ENCODE measurements at places on chromosomes 16 and 17.

DNA sequence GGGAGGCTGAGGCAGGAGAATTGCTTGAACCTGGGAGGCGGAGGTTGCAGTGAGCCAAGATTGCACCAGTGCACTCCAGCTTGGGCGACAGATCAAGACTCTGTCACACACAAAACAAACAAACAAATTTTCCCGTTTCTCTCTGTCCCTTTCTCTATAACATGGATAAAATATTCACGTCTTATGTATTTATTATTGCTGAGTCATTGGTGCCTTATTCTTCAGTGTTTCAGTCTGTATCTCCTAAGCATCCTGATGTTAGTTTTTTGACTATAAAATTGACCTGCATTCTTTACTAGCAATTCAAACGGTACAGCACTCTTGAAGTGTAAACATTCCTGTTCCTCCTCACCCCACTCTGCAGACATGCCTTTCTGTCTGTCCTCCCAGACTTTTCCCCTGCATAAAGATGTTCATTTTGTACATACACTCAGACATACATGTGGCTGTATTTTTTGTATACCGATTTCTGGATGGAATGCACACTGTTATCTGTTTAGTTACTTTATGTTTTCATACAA, 16.4 kb downstream of the DHODH start:
- DNase-seq = no peak

DNA sequence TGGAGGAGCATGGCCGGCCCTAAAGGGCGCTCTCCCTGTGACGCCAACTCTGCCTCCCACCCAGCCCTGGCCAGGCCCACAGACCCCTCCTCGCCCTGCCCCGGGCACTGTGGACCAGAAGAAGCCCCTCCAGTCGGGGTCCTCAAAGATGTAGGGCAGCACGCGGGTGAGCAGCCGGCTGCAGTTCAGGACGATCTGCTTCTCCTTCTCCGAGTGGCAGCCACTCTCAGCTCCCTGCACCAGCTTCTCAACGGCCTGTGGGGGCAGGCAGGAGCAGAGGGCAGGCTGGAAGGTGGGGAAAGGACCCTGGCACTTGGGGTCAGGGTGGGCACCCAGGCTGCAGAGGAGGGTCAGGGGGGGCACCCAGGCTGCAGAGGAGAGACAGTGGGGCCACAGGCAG, 8.9 kb downstream of the HID1 start:
- no peak for DNase-seq

GRCh38 chr17:60305141-60305540, 86.8 kb downstream of the USP32 start:
- DNase-seq = no peak

GRCh38 chr17:77458202-77459017, 317.6 kb downstream of the SEC14L1 start:
- DNase-seq = no peak

- no peak for DNase-seq
These were observed 358 bp downstream of the CHRNE start for GRCh38 chr17:4902540-4902939.

GRCh38 chr16:88784074-88784855, 755 bp downstream of the PIEZO1 start:
- no peak for DNase-seq

DNA sequence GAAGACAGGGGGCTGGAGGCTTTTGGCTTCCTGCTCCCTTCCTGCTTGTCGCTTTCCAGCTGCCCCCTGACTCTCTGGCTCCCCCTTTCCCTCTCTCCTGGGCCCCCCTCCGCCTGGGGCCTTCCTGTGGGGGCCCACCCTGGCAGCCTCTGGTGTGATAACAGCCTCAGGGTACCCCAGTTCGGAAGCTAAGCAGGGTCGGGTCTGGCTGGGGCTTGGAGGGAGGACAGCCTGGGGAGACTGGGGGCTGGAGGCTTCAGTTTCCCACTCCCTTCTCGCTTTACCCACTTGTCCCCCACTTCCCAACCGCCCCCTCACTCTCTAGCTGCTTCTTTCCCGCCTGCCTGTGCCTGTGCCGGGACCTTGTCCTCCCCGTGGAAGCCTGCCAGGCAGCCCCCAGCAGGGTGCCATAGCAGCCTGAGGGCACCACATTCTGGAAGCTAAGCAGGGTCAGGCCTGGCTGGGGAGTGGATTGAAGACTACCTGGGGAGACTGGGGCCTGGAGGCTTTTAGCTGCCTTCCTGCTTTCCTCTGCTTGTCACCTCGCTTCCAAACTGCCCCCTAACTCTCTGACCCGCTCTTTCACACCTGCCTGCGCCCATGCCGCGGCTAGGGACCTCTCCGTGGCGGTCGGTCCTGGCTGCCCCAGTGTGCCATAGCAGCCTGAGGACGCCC, 2275.5 kb downstream of the TP53TG3F start:
- no peak for DNase-seq

GRCh38 chr17:30831257-30831656, 509 bp upstream of the ATAD5 start:
- no peak for DNase-seq

- no peak for DNase-seq
These were observed 277.5 kb downstream of the IRF8 start for GRCh38 chr16:86176462-86176861.
